ENCODE measurements at places on chromosomes 1 and 21.

- DNase-seq = no peak
Observed at GRCh38 chr21:25925064-25925800, 190.5 kb downstream of the GABPA start.

GRCh38 chr1:91217911-91218310, 186.7 kb downstream of the HFM1 start:
- DNase-seq = no peak

- DNase-seq = no peak
Observed at GRCh38 chr1:95927061-95927460, 693.1 kb downstream of the RWDD3 start.

DNA sequence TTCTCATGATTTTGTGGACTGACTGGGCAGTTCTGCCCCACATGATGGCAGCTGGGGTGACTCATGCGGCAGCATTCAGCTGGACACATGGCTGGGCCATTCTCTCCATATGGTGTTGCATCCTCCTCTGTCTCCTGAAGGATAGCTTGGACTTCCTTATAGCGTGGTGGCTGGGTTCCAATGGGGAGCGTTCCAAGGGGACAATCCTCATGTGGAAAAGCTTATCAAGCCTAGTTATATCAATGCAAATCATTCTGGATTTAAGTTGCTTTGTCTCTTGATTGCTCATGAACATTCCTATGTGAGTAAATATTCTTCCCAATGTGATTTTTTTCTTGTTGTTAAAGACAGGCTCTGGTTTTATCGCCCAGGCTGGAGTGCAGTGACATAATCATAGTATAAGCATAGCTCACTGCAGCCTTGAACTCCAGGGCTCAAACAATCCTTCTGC, 13.2 kb upstream of the SLC2A1 start:
- no peak for DNase-seq

- peak; percentile 41 for DNase-seq
Observed at GRCh38 chr1:229229137-229229720, 41.7 kb upstream of the RAB4A start.

GRCh38 chr1:106613068-106613467, 443.4 kb upstream of the PRMT6 start:
- DNase-seq = no peak

GRCh38 chr1:211549092-211549711, 29.8 kb downstream of the SLC30A1 start:
- no peak for DNase-seq

DNA sequence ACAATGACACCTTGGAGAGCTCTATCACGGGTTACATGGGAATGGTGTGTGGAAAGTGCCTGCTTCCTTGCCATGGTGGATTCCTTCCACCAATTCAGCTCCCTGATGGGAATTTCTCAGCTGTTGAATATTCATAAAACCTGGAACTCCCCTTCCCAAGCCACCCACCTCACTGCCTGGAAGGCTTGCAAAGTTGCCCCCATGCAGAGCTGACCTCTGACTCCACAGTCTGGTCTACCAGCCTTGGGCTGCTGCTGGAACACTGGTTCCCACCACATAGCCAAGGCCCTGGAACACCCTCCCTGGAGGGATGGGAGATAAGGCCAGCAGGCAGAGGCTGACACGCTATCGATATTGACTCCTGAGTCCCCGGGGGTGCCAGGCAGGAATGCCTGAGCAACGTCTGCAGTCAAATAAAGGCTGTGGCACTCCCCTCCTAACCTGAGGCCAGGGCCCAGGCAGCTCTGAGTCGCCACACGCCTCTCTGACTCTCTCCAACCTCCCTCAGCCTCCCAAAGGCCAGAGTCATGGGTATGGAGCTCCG, 8.8 kb downstream of the CCDC24 start:
- no peak for DNase-seq

DNA sequence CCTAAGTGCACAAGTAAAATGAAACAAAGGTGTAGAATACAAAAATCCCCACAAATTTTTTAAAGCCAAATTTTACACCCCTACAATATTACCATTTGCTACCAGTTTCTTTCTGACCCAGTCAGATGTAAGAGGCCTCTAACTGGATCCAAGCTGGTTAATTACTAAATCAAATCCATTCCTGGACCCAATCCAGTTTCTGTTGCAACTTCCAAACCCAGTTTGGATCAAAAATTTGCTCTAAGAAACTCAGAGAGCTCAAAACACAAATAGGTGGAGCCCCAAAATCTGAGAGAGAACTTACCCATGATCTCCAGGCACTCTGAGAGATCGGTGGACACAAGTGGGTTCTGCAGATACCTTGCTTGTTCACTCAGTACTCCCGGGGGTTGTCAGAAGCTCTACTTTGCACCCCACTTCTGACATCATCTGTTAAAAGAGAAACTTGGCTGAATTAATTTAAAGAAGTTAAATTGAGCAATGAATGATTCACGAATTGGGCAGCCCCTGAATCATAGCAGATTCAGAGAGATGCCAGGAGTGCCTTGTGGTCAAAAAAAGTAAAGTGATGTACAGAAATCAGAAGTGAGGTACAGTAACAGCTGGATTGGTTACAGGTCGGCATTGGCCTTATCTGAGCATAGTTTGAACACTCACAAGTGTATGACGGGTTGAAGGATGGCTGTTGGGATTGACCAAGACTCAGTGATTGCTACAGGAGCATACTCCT, 448.0 kb downstream of the KCNT2 start:
- DNase-seq = no peak

DNA sequence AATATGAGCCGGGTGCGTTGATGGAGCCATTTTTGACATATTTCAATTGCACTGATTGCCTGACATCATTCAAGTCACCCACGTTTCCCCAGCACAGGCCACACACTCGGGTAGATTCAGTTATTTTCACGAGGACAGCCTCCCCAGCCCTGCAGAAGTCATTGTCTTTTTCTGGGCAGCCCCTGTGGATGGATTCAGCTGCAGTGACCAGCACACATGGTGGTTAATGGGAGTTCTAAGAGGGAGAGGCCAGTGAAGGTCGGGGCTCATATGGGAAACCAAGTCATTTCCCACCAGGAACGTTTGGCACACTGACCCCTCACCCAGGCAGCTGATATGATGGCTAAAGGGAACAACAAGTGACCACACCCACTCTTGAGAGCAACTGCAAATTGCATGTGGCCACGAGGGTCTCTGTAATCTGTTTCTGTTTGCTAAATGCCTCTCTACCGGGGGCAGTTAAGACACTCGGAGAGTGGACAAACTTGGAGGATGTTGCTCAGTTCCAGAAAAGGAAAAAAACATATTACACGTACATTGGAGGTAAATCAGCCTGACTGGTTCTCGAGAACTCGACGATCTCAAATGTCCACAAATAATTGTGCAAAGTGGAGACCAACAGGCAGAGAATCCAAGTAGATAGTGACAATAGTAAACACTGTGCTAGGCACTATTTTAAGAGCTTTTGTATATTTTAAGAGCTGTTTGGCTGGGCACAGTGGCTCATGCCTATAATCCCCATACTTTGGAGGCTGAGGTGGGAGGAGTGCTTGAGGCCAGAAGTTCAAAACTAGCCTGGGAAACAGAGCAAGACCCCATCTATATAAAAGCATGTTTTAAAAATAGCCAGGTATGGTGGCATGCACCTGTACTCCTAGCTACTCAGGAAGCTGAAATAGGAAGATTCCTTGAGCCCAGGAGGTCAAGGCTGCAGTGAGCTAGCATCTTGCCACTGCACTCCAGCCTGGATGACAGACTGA, 167.2 kb upstream of the IRF2BP2 start:
- no peak for DNase-seq

- DNase-seq = peak; percentile 53
Observed at GRCh38 chr1:155126556-155127104, 1.0 kb upstream of the EFNA1 start.

DNA sequence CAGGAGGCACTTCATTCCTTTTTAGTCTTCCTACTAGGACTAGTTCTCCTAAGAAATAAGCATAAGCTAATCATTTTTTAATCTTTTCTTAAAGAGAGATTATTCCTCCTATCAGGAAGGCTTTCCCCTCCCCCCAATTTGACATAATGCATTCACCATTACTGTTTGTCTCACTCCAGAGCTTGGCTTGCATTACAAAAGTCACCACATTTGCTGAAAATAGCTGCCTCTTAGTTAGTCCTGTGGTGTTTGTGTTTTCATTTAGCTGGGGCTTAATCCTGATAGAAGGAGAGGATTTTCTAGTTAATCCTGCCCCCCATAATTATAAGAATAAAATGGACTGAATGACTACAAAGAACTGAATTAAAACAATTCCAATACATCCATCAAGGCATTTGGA, 307.1 kb upstream of the RRP15 start:
- no peak for DNase-seq
